ENCODE measurements at places on chromosomes 3 and 15.

DNA sequence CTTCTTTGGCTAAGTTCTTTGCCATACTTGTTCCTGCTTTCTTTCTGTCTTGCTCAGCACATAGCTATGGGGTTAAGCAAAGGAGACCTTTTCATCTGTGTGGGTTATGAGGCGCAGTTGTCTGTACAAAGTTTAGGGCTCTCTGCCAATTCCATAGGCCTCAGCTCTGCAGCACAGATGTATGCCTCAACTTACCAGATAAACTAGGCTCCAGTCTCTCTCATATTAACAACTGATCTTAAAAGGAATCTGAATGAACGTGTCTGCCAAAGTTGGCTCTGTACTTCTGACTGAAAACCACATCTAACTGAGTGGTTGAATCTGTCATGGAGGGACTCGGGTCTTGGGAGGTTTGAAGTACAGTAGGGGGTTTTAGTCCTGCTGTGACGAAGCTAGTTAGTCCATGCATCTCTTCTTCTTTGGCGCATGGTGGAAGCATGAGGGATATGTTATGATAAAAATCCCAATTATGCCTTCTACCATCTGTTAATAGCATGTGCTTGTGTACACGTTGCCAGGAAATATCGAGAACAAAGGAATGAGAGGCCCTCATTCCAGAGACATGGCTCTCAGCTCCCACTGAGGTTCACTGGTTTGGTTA is 114.6 kb upstream of the TSC22D2 start:
- DNase-seq, result no peak

DNA sequence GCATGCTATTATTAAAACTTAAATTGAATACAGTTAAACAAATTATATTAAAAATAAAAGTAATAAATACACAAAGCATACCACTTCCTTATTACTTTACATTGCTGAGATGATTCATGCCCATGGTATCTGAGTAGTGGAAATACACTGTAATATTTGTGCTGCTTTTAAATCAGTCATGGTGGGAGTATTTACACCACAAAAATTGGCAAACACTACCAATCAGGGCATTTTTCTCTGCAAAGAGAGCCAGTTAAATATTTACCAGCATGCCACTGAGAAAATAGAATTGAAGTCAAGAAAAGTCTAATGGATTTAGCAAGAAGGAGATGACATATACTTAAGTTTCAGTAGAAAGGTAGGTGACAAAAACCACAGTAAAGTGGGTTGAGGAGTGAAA is 19.6 kb downstream of the PPARG start:
- no peak for DNase-seq

GRCh38 chr15:64542091-64542490 is 81.7 kb downstream of the ZNF609 start:
- no peak for DNase-seq

DNA sequence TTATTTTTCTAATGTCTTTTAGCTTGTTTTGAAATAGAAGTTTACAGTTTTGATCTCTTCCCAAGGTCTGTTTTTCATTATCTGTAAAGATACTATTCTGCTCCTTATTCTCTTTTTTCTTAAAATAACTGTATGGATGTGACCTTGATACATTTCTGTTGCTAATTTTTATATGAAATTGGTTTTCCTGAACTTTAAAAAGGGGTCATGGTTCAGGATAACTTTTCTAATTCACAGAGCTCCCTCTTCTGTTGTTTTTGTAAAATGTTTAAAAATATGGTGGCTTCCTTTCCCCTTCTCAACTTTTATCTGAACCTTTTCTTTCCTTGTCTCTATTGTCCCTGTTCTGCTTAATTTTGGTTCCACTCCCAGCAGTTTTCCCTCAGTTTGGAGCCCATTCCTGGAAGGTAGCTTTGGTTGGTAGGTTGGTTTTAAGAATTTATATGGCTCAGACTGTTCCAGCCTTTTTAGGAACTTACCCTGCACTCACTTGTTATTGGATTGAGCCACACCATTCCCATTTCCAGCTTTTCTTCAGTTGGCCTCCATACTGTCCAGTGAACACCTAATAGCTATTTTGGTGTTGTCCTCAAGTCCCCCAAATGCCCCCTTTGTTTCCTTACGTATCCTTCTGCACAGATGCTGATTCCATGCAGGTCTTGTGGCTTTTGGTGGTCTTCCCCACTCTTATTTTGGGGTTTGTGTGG is 70.3 kb downstream of the SLMAP start:
- no peak for DNase-seq

GRCh38 chr3:39419742-39420315 is 13.3 kb downstream of the RPSA start:
- DNase-seq, result no peak
